ENCODE measurements at places on chromosomes 16 and 17.

GRCh38 chr17:48513097-48513496 lies 17.7 kb downstream of the HOXB1 start:
- no peak for DNase-seq

- no peak for DNase-seq
These were observed 107.9 kb upstream of the EEF2KMT start for GRCh38 chr16:5205361-5206040.

GRCh38 chr16:4631444-4631843 lies 6.8 kb downstream of the MGRN1 start:
- no peak for DNase-seq

- DNase-seq: no peak
These were observed 32.0 kb downstream of the GAS7 start for GRCh38 chr17:10166176-10166935.

GRCh38 chr16:63876103-63876502 lies 1245.8 kb downstream of the CDH11 start:
- no peak for DNase-seq

DNA sequence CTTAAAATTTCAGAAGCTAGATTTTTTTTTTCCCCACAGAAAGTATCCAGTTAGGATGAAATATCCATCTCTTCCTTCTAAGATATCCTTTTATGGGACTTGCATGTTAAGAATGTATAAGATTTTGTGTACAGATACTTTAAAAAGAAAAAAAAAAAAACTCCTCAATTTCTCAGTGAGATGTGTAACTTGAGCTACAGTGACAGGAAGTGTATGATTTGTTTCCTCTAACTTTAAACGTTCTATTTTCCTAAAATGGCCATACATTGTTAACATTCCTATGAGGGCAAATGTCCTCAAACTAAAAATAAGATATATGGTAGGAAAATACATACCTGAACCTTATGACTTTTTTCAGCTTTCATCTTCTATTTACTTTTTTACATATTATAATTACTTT lies 8.9 kb downstream of the FBXO47 start:
- no peak for DNase-seq
